Stimulated activated CD8-positive, alpha-beta memory T cell treated with anti-CD3 and anti-CD28 coated beads, Interleukin-4, amount 100 ng/mL, for 24 hours (primary cell): ENCODE measurements at places on chromosomes 6 and 20.

GRCh38 chr6:88013554-88013953 is 34.1 kb upstream of the SPACA1 start:
- DNase-seq: no peak

- no peak for DNase-seq
These were observed 12.1 kb downstream of the BPIFB3 start for GRCh38 chr20:33065785-33066184.

GRCh38 chr6:160129881-160130615 is 8.4 kb downstream of the SLC22A1 start:
- DNase-seq: no peak

GRCh38 chr6:155765275-155766194 is 309.9 kb upstream of the NOX3 start:
- no peak for DNase-seq

- DNase-seq: no peak
These were observed 33.5 kb upstream of the BMP6 start for GRCh38 chr6:7692453-7692784.

- no peak for DNase-seq
These were observed 80.9 kb upstream of the PHACTR2 start for GRCh38 chr6:143596866-143597265.

- DNase-seq: no peak
These were observed 1.1 kb upstream of the PTK7 start for GRCh38 chr6:43074847-43075669.

- no peak for DNase-seq
These were observed 94.9 kb downstream of the TINAG start for GRCh38 chr6:54403096-54403495.

DNA sequence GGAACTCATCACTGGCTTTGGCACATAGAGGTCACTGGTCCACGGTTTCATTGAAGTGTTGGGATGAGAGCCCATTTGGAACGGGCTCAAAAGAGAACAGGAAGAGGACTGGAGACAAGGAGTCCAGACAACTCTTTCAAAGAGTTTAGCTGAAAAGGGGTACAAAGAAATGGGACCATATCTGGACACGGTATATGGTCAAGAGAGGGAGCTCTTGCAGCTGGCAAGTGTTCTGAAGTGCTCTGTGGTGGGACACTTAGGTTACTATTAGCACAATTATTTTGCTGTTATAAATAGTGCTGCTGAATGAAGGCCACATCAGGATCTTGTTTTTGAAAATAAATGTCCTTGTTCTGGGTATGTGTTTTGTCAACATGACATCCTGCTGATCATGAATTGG is 4.6 kb downstream of the SGK2 start:
- no peak for DNase-seq

DNA sequence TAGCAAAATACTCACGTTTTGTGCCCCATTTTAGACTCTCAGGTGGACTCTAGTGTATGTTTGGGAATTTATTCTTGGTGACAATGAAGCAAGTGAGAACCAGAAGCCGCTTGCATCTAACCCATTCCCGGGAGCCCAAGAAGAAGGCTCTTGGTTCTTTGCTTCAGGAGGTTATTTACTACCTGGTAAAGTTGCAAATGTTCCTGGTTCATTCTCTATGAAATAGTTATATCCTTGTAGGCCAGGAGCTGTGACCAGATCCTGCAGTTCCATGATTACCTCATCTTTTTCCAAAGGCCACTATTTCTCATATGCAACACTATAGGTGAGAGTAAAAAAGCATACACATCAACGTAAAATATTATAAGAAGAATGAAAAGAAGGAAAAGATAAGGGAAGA is 60.9 kb upstream of the FABP7 start:
- DNase-seq: no peak

DNA sequence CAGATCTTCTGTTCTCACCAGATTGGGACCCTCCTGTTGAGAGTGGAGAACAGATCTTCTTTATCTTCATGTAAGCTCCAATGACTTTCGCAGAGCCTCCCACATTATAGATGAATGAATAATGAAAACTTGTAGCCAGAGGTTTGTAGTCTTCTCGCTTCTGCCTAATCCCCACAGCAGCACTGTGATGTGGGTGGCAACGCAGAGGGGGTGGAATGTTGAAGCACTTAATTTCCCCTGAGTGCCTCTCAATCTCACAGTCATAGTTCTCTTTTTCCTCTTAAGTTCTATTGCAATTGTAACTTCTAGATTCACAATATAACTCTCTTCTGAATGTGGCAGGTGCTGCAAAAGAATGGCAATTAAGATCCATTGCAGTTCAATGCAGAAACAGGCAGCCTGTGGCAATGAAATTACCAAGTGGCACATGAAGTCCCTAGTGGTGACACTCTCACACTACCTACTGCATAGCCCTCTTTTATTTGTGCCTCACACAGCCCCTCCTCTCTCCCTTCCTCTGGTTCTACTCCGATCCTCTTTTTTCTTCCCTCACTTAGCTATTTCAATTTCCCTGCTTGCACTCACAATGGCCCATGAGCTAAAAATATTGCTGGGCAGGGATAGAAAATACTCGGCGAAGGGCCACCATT is 281.9 kb downstream of the UBE3D start:
- no peak for DNase-seq

DNA sequence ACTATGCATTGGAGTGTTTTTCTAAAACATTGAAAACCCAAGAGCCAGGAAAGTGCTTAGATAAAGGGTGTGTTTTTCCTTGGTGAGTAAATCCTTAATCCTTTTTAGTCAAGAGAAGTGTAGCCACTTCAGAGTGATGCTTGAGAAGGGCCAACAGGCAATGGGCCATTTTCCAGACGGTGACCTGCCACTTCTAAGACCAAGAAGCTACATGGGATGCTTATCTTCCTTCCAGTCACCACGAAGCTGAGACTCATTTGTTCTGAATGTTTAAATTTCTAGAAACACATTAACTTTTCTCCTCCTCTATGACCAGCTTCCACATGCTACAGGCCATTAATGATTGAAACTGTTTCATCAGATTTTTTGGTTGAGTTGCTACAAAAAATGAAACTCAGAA is 34.4 kb upstream of the NHSL1 start:
- no peak for DNase-seq

- DNase-seq: no peak
These were observed 159.3 kb upstream of the SHLD1 start for GRCh38 chr20:5590899-5591298.

DNA sequence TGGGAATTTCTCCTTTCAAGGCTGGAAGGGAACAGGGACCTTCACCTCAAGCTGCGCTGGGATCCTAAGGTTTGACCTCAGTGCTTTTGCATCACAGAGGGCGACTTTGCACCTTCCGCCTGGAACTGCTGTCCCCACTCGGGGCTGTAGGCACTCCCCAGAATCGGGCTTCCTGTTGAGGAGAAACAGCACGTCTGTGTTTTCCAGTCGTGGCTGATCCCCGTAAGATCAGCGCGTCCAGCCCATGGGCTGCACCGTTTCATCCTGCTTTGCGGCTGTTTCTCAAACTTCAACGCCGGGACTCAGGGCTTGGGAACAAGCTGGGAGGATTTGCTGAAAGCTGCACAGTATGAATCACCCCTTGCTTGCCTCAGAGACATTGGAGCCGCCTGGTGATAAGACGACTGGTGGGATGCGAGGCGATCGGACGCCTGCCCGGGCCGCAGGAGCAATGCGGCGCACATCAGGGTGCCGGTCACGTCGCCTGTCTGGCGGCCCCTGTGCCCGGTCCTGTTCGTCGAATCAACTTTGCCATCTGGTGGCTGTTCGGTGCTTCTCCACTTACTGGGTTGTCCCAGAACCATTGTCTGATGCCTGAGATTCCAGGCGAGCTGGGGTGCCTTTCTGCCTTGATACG is 53.6 kb upstream of the FRMD1 start:
- no peak for DNase-seq
